Temporal lobe (tissue), 4 donors: ENCODE measurements at places on chromosomes 5 and 9. TPM values are rescaled to one million over a fixed set of nuclear protein-coding genes. Genes with fewer than 3 reads are reported as not detected.

The EPB41L4B gene
- 2.0 TPM for total RNA-seq

The KCNV2 gene
- total RNA-seq: not detected

The FBLL1 gene
- total RNA-seq: 30.0 TPM

The IL7R gene
- total RNA-seq: 0.98 TPM

The S100Z gene
- total RNA-seq: not detected

The NTRK2 gene
- total RNA-seq: 151 TPM

The AGXT2 gene
- not detected for total RNA-seq
